ENCODE measurements at places on chromosomes 1 and 21.

GRCh38 chr1:206556047-206556749, 48.9 kb downstream of the RASSF5 start:
- no peak for DNase-seq

GRCh38 chr1:8962812-8963530, 17.3 kb downstream of the CA6 start:
- no peak for DNase-seq

GRCh38 chr1:217133958-217134856, 411.0 kb upstream of the ESRRG start:
- DNase-seq: no peak

- DNase-seq: no peak
Observed at GRCh38 chr1:108059945-108060344, 95.0 kb upstream of the VAV3 start.
